ENCODE measurements at places on chromosomes 3 and 15.

GRCh38 chr15:62369454-62369853 lies 204.4 kb upstream of the C2CD4B start:
- DNase-seq: no peak

- no peak for DNase-seq
These were observed 192.0 kb upstream of the TPRG1 start for GRCh38 chr3:188979669-188980310.

DNA sequence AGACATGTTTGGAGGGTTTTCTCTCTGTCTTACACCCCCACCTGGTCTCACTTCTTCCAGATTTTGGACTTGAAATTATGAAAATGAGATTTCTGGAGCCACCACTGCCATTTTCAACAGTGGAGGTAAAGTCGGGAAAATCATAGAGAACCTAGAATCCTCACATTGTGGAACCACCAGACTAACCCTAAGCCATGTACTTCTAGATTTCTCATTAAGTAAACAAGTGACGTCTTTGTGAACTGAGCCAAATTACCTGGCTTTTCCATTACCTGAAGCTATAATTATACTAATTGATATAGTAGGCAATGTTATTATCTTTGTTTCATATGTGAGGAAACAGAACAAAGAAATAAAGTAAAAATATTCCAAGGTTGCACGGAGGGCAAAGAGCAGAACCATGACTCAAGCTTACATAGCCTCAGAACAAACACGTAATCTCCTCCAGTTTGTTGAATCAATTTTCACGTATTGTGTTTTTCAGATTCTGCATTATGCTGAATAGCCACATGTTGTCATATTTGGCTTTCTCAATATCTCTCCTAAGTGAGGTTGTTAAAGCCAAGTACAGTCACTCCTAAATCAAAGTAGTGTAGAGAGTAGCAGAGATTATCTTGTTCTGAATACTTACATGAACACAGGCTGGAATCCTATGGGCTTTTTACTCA lies 101.3 kb upstream of the CMC1 start:
- no peak for DNase-seq

DNA sequence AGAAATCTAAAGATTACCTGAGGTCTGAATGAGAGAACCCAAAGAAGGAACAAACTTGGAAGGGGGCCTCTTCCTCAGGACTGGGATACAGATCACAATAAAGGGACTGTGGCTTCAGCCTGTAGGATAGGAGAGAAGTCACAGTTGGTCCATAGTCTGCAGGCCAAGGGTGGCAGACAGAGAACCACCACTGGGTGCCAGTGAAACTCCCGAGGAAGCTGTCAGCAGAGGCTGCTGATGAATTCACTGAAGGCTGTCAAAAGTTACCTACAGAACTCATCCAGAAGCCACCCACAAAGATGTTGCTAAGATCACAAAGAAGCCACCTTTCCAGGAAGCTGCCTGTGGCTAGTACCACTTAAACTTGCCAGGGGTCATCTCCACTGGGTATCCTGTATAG lies 78.5 kb downstream of the TMCO5A start:
- DNase-seq: no peak

DNA sequence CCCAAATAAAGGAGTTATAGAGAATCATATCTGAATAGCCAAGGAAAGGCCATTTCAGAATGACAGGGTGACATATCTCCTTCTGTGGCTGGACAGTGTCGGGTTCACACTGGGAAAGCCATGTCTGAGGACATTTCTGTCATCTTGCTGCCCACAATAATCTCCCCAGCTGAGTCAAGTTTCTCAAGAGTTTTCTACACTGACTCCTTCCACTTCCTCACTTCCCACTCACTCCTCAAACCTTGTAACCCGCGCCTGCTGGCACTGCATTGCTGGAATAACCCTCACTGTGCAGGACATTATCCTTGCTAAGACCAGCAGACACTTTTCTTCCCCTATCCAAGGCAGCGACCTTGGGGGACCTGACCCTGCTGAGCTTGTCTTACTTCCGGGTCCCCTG lies 5.3 kb upstream of the INSYN1 start:
- DNase-seq: no peak

GRCh38 chr15:82292271-82292670 lies 29.7 kb downstream of the SAXO2 start:
- DNase-seq: no peak

GRCh38 chr3:30847592-30847991 lies 46.9 kb downstream of the GADL1 start:
- DNase-seq: no peak

DNA sequence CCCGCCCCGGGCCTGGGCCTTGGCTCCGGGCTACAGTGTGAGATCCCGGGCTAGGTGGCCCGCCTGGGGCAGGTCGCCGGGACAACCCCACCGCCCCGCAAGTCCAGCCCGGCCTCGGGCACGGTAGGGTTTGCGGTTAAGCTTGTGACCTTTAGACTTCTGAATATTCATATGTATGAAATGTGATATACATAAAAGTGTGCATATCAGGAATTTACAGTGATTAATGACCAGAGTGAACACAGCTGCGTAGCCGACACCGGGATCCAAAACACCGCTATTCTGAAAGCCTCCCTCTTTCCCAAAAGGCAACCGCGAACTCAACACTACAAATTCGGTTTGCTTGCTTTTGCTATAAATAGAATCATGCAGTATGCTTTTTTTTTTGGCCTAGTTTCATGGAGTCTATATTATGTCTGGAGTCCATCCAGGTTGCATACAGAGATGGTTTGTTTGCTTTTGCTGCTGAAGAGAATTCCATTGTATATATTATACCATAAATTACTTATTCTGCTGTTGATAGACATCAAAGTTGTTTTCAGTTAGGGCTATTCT lies 636 bp upstream of the SNRPA1 start:
- DNase-seq: no peak

DNA sequence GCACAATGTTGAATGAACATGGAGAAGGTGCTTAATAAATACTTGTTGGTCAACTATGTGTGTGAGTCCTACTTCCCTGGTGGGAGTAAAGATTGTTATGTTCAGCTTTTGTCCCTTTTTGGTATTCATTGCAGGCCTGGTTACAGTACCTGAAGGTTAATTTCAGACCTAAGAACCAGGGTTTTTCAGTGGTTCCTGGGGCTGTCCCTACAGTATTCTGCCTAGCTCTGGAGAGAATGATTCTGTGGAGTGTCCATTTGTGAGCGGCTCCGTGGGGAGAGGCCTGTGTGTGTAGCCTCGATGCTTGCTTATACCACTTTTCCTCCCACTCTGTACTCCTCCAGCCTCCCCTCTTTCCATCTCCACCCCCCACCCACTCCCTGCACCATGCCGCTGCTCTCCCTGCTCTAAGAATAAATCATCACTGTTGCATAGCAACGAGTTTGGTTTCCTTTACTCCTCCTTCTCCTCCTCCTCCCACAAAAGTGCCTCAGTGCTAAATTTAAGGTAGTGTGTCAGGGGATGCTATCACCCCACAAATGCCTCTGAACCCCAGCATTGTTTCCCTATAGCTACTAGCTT lies 150.6 kb upstream of the ROPN1 start:
- no peak for DNase-seq

- DNase-seq: no peak
These were observed 7.3 kb downstream of the FAM131A start for GRCh38 chr3:184344579-184345316.

- no peak for DNase-seq
These were observed 979.6 kb upstream of the NR2F2 start for GRCh38 chr15:95350908-95351307.

GRCh38 chr3:171168086-171168485 lies 141.6 kb upstream of the SLC2A2 start:
- DNase-seq: no peak

DNA sequence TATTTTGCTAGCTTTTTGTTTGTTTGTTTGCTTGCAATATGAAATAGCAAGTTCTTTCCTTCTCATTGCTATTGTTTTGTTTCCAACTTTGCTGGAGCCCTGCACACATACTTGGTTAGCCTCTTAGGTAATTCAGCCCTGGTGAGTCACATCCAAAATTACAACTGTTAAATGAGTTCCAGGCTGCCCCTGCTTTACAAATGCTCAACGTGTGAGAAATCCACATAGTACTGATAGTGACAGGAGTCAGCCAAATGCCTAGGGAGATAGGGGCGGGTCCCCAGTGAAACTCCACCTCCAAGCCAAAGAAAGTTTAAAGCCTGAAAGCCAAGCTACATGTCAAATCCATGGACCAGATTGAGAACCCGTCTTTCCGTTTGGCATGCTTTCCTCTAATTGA lies 81.3 kb upstream of the RNF7 start:
- DNase-seq: no peak

- no peak for DNase-seq
These were observed 171.9 kb downstream of the FAM43A start for GRCh38 chr3:194857469-194858113.

DNA sequence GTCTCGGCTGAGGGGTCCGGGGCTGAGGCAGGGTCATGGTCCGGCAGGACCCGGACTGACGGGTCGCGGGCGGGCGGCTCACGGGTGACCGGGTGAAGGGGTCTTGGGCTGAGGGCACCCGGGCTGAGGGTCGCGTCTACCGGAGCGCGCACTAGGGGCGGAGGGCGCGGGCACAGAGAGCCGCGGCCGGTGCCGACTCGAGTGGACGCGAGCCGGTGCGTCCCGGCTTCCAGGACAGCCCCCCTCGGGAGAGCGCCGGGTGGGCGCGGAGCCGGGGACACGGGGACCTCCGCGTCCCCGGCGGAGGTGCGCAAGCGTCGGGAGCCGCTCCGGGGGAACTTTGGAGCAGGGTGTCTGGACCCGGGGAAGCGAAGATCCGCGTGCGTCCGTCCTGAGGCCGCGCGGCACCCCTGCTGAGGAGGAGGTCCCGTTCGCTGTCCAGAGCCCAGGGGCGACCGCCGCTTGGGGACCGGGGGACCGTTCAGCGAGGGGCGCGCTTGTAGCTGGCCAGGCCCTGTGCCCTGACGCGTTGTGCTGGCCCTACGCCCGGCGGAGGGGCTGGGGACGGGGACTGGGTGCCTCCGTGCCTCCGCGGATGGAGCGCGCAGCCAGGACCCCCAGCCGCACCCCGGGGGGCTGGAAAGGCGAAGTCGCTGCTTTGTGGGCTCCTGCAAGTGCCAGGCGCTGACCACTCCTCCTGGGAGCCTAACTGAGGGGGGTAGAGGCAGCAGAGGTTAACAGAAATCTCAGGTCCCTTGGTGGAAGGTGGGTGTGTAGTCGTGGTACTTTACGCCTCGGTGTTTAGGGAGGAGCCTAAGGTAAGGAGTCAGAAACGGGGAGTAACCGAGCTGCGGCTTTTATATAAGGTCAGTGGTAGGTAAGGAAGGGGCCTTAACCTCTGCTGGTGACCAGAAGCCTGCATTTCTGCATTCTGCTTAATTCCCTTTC lies at the start of gene PPARG:
TSS of gene PPARG (plus strand) at position 889 of the 948 bp plus-strand sequence. CDS start 90,642 bp downstream, outside the sequence.
- DNase-seq: peak; percentile 37

DNA sequence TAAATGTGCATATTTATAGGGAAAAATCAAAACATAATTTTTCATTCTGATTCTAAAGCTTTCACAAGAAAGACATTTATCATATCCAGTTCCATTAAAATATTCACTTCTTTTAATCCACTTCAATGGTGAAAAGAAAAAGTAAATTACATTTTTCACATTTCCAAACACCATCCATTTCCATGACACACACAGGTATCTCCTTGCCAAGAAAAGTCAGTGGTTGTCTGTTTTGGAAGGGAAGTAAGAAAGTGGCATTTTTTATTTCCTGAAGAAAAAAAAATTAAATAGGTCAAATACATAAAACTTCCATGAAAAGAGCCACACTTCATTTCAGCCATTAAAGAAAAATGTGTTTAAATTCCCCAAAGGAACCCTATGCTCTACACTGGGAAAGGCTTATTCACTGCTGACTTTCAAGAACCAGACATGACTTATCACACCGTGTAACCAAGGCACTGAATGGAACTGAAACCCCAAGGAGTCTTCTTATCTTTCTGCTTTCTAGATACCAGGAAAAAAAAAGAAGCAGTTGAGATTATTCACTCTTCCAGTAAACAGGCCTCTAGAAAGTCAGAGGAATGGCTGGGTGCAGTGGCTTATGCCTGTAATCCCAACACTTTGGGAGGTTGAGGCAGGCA lies 44.5 kb downstream of the OSBPL10 start:
- DNase-seq: no peak

- DNase-seq: no peak
These were observed 849 bp downstream of the RRP9 start for GRCh38 chr3:51940648-51941462.

DNA sequence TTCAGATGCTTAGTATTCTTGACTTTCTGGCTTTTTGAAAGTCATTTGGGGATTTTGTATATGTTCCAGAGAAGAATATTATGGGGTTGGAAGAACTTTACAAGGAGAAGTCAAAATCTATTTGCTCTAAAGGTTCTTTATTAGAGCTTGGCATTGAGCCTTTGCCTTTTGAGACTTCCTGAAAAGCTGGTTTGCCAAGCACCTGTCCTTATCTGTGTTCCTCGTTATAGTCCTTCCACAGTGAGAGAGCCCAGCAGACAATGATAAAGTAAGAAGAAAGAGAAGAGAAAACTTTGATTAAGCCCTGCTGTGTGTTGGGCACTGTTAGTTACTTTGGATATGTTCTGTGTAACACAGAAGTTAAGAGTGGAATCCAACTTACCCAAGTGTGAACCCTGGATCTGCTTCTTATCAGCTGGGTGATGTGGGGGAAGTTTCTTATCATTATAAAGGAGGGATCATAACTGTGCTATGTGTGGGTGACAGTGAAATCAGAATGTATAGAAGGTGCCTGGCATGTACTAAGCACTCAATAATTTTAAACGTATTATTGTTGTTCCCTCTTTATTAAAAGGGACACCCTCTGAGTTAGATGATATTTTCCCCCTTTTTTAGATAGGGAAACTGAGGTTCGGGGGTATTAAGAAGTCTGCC lies 44.3 kb upstream of the POLR2M start:
- no peak for DNase-seq

DNA sequence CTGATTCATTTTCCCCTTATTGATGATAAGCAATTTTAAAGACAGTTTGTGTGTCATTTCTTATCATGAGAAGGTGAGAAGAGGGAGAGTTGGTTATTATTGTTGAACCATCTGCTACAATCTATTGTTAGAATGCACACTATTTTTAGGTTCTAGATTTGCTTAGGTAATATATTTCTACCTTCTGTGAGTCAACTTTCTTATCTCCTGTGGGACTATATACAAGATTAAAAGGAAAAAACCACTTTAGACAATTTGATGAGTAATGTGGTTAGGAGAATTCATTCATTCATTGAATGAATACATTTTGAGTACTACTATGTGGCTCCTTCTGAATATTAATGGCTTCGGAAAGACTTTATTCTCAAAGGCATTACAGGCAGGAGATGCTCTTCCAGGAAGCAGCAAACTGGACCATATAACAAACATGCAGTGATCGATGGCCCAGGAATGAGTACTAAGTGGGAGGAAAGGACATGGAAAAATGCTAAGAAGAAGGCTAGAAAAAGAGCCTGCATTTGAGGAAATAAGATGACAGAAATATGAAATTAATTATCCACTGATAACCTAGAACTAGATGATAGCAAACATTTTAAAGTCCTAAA lies 22.4 kb downstream of the SPTSSB start:
- no peak for DNase-seq
